ENCODE measurements at places on chromosomes 2 and 18. TPM values are rescaled to one million over a fixed set of nuclear protein-coding genes. Genes with fewer than 3 reads are reported as not detected.

GRCh38 chr2:74525717-74526648, at the start of gene DQX1:
DQX1 (minus strand) TSS chr2:74526231; CDS start chr2:74525729, 502 bp downstream.
- DNase-seq: peak; percentile 63

DNA sequence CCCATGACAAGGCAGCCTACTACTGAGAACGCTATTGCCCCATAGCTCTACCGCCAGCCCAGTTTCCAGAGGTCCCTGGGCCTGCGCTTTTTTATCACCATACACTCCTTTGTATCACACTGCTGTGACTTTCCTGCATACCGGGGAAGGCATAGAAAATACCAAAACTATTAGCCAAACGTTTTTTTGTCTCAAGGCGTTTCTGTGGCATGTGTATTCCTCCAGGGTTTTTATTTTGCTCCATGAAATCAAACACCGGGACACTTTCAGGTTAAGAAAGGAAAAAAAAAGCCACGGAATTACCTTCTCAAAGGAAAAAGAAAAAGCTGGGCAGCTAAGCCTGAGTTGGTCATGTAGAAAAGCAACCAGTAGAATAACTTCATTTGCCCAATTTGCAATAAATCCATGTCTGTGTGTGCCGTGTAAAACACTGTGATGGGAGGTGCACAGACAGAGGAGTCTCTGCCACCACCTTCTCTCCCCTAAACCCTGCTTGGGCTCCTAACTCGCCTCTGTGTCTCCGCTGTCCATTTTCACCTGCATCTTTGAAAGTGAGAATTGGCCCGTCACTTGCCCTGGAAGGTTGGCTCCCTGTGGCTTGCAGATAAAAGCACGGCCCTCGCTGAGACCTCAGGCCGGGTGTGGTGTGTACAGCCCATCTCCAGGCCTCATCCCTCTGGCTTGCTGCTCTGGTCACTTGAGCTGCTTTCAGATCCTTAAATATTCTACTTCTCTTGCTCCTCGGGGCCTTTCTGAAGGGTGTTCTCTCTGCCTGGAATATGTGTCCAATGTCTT, 1.7 kb downstream of the AMER3 start:
- peak; percentile 86 for DNase-seq

DNA sequence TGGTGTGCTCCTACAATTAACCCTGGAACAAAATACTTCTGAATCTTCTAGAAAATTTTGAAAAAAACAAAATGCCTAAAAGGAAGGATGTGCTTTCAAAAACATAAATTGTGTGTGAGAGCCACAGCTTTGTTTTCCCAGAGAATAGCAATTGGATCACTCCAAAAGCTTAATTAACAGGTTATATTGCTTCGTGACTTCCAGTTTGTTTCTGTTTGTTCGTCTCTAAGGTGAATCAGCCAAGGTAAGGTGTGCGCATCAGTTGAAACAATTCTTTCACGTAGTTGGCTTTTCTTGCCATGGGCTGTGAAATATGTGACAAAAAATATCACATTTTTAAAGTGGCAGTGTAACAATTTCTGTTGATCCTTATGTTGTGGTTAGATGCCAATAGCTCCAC, 90.3 kb upstream of the BARD1 start:
- DNase-seq: no peak

Gene WIPF1
- total RNA-seq: 17.7 TPM

Gene GALNT5
- 75.7 TPM for total RNA-seq

All from osteoblast (primary cell).